ENCODE measurements at places on chromosomes 5 and 9.

GRCh38 chr9:123217128-123217654 lies 51.2 kb downstream of the STRBP start:
- DNase-seq = no peak

- DNase-seq = no peak
Measured at GRCh38 chr9:79896390-79896980, 324.7 kb downstream of the TLE4 start.

GRCh38 chr5:97906135-97906534 lies 723.1 kb upstream of the RIOK2 start:
- DNase-seq = no peak

DNA sequence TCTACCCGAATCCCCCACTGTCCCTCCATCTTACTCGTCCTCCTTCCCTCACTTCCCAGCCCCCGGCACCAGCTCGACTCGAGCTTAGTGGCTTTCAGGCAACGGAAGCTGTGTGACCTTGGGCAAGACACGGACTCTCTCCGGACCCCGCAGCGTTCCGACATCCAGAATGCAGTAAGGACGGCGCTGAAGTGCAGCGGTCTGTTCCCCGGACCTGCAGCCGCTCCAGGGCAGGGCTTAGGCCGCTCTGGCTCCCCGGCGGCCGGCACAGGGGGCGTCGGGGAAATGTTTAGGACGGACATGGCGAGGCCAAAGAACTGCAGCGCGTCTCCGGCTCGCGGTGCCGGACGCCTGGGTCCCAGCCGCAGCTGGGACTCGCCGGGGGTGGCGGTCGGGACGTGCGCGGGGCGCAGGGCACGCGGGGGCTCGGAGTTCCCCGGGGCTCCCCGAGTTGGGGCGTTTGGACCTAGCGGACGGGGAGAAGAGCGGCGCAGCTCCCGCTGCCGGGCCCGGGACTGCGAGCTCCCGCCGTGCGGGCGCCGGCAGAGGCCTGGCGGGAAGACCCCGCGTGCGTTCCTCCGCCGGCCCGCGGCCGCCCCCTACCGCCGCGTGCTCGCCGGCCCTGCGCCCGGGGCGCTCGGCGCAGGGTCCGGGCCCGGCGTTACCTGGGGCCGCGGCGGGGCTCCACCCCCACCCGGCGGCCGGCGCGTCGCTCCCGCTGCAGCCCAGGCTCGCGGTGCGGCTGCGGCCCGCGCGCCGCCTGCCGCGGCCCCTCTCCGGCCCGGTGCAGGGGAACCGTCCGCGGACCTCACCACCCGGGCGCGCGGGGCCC lies 5.6 kb upstream of the RNF44 start:
- peak; percentile 51 for DNase-seq

DNA sequence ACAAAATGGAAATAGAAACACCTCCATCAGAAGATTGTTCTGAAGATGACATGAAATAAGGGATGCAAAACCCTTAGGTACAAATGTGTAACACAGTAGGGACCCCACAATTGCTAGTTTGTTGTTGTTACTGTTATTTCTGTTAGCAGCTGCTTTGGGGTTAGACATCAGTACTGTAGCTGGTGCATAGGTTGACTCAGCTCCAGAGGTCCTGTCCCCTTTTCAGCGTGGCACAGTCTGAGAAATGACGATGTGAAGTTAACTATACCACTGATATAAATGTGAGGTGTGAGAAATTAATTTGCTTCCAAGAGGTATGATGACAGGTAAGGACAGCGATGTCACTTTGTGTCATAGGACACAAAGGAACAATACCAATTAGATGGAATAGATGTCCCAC lies 384.6 kb upstream of the KLF4 start:
- DNase-seq = no peak

- no peak for DNase-seq
Measured at GRCh38 chr9:7342736-7343135, 456.8 kb downstream of the DMAC1 start.

DNA sequence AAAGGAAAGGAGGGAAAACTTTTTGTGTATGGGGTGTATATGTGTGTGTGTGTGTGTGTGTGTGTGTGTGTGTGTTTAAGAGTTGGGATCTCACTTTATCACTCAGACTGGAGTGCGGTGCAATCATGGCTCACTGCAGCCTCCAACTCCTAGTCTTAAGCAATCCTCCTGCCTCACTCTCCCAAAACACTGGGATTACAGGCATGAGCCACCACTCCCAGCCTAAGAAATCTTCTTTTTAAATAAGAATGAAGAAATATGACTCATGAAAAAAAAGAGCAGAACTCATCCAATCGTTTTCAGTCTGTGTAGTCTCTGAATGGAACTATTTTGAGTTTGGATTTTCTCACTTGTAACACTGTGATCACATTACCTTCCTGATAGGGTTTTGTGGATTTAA lies 601.5 kb downstream of the ACTL7B start:
- DNase-seq = no peak

GRCh38 chr5:179289756-179290385 lies 55.4 kb downstream of the ADAMTS2 start:
- DNase-seq = no peak

DNA sequence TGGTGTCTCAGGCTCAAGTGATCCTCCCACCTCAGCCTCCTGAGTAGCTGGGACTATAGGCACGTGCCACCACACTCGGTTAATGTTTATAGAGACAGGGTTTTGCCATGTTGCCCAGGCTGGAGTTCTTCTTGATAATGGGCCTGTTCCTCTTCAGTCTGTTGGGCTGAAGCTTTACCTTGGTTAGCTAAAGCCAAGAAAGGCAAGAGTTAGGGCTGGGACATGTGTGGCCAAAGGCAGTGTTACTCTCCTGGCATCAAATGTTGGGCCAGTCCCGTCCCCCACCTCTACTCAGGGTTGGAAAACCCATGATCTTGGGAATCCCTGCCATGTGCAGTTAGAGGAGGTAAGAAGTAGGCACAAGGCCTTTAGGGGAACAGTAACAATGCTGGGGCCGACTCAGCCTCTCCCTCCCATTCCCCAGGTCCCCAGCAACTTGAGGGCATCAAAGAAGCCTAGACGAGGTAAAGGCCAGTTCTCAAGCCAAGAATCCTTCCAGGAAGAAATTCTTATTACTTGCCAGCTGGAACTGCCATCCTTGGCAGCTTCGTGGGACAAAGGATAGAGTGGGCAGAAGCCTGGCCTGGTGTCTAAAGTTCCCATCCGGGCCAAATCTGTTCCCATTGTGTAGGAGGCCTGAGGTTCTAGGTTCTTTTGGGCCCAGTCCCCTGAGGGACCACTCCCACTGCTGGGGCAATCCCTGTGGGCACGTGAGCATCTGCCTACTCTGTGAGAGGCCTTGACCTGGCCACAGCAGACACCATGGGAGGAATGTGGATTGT lies 4.5 kb downstream of the EGR1 start:
- DNase-seq = no peak

GRCh38 chr9:69485466-69485865 lies 160.5 kb downstream of the ENTREP1 start:
- DNase-seq = no peak

- no peak for DNase-seq
Measured at GRCh38 chr5:111116550-111116949, 24.4 kb downstream of the WDR36 start.

DNA sequence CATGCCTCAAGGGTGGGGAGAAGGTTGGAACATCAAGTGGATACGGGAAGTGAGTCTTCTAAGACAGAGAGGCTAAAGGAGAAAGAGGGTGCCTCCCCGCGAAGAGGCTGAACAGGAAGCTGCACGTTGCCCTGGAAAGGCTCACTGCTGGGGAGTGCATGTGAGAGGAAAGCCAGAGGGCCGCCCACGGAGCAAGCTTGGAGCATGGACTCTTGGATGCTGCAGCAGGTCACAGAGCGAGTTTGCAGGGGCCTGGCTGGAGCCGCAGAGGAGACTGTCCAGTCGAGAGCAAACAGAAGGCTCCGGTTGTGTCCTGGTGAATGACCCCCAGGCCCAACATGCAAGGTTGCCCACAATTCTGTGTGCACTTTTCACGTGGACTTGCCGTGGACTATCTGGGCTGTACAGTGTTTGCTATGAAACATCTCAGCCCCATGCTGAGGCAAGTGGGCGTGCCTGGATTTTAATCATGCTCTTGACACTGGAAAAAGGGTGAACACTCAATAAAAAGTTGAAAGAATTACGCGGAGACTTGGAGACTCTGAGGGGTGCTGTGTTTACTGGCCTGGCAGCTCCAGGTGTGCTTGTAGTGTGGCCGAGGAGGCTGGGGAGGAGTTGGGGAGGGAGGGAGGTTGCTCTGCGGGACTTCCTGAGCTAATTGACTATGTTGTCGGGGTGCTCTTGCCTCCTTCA lies 54.5 kb upstream of the GARNL3 start:
- DNase-seq = no peak

DNA sequence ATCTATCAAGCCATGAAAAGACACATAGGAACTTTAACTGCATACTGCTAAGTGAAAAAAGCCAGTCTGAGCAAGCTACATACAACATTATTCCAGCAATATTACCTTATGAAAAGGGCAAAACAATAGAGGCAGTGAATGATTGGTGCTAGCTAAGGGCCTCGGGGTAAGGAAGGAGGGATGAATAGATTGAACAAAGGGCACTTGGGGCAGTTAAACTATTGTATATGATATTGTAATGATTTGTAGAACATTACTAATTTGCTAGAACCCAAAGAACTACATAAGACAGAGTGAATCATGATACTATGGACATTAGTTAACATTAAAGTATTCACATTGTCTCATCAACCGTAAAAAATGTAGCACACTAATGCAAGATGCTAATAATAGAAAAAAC lies 218.3 kb downstream of the FBXO4 start:
- no peak for DNase-seq

GRCh38 chr5:172002310-172002709 lies 4.1 kb downstream of the FBXW11 start:
- DNase-seq = no peak

DNA sequence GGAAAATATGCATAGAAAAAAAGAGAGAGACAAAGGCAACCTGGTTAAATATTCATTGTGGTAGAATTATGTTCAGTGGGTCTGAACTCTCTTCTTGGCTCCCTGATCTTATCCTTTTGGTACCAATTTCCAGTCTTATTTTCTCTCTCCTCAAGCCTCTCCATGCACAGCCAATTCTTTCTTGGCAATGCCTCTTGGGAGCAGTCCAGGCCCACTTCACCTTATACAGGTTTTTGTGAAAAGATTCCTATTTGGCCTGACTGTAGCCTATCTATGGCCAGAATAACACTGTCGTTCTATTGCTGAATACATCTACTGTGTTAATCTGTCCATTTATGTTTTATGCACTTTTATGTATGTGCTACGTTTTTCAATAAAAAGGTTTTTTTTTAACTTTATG lies 2.7 kb downstream of the ELOVL7 start:
- no peak for DNase-seq

DNA sequence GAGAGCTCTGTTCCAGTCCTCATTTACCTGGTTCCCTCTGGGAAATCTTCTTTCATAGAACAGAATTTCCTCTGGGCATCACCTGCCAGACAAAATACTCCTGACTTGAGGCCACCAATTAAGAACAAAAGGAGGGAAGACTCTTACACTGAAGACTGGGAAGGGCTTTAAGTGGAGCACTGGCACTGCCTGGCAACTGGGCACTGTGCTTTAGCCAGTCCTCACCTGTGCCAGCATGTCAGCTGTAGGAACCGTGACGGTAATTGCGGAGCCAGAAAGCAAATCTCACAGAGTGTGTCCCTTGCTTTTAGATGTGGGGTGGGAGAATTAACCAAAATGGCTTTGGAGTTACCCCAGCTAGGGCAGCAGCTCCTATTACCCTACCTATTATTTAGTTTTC lies 40.6 kb downstream of the FAM219A start:
- DNase-seq = peak; percentile 77

DNA sequence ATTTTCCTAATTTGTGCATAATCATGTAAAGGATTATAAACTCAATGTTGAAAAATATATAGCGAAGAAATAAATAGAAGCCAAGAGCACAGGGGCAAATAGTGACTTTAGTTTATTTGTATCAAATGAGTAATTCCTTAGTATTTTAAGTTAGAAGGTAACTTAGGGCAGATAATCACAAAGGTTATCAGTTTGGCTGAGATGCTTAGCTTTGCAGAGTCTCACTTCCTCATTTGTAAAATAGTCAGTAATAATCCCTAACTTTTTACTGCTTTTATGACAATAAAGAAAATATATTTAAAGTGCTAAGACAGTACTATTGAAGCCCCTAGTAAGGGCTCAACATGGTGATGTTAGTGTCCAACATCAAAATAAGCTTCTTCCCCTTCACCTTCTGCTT lies 297.4 kb upstream of the TUSC1 start:
- DNase-seq = no peak

- DNase-seq = no peak
Measured at GRCh38 chr9:38478211-38478610, 54.0 kb upstream of the IGFBPL1 start.

GRCh38 chr5:66518052-66518451 lies 78.1 kb upstream of the MAST4 start:
- DNase-seq = no peak

GRCh38 chr5:14767053-14767452 lies 102.5 kb downstream of the OTULIN start:
- DNase-seq = peak; percentile 18

- no peak for DNase-seq
Measured at GRCh38 chr9:35759795-35760194, 5.7 kb upstream of the MSMP start.

DNA sequence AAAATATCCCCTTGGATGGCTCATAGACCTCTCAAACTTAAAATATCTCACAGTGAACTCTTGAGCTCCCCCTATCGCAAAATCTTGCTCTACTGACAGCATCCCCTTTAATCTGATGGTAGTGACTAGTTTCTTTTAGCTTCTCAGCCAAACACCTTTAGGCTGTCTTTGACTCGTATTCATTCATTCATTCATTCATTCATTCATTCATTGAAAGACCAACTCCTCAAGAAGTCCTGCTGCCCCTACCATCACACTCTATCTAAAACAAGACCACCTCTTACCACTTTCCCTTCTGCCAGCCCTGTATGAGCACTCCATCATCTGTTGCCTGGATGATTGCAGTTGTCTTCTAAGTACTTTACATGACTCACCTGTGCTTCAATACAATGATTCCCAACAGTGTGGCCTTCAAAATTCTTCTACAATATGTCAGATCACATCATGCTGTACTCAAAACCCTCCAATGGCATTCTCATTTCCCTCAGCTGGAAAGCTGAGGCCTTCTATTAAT lies 46.8 kb downstream of the ITGA2 start:
- DNase-seq = no peak

Data from NCI-H1417 (cell line).